ENCODE measurements at places on chromosomes 16 and 17.

DNA sequence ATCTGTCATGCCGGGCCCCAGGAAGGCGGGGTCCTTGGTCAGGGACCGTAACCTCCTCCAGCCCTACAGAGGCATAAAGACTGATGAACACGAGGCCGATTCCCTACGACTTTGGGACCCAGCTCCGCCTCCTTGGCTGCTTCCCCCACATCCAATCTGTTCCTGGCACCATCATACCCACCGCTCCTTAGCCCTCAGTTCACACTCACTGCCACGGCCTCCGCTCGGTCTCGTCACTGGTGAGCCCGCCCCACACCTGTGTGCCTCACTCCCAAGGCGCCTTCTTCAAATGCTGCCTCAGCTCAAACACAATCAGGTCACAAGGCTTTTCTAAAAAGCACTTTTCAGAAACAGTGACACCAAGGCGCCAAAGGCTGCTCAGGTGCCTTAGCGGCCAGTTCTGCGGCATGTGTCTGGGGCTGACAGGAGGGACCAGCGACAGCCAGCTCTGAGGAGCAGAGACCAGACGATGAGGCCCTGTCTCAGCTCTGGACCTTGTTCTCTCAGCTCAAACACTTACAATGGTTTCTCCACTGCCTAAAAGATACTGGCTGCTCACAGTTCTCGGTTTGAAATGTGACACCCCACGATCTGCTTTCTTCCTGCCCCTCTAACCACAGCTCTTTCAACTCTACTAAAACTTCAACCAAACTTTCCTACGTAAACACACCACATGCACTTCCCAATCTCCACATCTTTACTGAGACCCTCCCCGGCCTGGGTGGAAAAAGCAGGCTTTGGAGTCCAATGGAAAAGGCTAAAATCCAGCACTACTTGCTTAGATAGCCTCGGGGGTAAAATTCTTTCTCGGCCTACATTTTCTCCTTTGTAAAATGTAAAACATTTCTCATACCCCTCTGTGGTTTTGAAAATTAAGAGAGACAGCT is 33.2 kb downstream of the CYB5D2 start:
- DNase-seq, result peak; percentile 36

- DNase-seq, result no peak
Measured at GRCh38 chr16:75576384-75576811, 10.2 kb downstream of the GABARAPL2 start.

- DNase-seq, result no peak
Measured at GRCh38 chr17:69478916-69479315, 64.4 kb downstream of the MAP2K6 start.

GRCh38 chr17:51180486-51180885 is 14.3 kb downstream of the NME2 start:
- DNase-seq, result no peak

GRCh38 chr16:1771864-1772361 is 570 bp upstream of the NME3 start:
- no peak for DNase-seq

DNA sequence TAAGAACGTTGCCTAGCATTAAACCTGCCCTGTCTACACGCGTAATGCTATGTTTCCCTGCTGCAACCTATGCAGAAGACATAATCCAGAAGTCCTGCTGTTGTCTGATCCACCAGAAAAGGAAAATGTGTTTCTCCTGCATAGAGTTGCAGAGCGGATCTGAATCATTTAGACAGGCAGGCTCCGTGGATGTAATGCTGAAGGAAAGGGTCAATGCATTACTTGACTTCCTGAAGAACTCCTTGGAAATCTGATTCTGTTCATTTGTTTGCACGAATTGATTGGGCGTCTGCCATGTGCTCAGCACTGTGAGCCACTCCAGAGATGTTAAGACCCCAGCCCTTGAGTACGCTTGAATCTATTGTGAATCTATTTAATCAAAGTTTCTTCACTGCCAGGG is 83.4 kb downstream of the FOXL1 start:
- DNase-seq, result no peak

GRCh38 chr16:566475-567372 is at the start of gene NHLRC4:
NHLRC4 (plus strand) TSS chr16:567005; CDS start chr16:568048, 1,043 bp downstream.
- DNase-seq, result peak; percentile 24

DNA sequence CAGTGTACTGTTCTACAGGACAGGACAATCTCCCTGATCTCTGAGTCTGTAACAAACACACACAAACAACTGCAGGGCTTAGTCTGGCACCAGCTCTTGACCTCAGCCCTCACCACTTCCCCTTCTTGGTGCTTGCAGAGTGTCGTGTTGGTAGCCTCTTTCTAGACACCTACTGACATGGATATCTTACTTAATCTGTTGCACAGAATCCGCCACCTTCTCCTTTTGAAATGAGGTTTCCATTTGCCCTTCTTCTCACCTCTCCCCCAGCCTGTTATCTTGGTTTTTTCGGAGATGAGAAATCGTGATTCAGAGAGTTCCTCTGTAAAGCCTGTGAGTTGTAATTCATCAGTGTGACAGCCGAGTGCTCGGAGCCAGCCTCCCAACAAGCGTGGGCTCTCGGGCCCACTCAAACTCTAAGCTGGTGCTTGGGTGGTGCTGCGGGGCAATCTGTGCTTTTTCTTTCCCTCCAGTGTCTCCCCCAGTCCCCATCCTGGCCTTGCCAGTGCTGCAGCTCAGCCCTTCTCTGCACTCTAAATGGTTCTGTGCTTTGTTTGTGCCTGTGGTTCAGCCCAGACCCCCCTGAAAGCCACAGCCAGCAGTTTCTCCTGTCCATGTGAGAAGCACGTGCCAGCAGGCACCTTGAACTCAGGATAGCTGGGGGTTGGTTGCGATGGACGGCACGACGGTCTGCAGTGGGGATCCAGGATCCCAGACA is 28.1 kb downstream of the KIAA0513 start:
- peak; percentile 50 for DNase-seq

GRCh38 chr17:4229627-4230541 is 33.9 kb downstream of the ANKFY1 start:
- no peak for DNase-seq

DNA sequence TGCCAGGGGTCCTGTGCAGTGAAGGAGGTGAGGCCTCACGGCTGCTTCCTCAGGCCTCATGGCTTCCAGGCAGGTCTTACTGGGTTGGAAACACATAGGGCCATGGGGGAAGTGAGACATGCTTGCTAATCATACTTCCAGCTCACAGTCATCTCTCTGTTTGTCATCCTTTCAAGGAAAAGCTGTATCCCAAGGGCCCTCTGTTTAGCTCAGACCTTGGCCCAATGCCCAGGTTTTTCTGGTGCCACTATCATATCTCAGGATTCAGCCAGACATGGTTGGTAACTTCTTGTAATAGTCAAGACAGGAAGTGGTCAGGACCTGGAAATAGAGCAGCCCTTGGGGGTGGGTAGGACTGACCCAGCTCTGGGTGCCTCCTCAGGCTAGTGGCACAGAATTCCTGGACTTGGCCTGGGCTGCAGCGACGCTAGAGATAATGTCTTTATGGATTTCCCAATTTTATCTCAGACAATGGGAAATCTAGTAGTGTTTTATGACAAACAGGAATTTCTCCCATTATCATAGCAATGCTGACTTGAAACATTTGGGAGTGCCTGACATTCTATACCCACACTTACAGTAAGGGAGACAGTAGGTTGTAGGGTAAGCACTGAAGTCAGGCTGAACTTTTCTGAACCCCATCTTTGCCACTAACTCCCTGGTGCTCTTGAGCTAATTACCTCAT is 13.5 kb upstream of the ITGB3 start:
- DNase-seq, result no peak

DNA sequence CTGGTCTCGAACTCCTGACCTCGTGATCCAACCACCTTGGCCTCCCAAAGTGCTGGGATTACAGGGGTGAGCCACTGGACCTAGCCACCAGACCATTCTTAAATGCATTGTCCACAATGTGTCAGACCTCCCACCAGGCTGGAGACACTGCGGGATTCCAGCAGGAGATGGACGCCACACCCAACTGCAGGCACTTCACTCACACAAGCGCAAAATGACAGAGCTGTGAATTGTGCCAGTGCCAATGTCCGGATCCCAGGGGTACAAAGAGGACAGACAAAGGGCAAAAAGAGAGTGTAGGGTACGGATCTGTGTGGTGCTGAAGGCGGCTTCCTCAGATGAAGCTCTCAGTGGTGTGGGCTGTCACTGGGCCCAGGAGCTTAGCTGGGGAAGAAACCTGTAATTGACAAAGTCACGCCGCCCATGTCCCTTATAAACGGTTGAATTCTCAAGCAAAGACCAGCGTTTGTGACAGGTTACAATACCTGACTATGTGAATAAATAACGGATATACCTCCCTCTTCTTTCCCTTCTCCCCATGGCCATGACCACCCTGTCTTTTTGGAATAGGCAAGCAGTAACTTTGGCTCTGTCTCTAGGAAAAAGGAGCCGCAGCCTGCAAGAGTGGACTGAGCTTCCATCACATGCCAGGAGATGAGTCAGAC is 40.0 kb downstream of the HS3ST3A1 start:
- DNase-seq, result no peak

DNA sequence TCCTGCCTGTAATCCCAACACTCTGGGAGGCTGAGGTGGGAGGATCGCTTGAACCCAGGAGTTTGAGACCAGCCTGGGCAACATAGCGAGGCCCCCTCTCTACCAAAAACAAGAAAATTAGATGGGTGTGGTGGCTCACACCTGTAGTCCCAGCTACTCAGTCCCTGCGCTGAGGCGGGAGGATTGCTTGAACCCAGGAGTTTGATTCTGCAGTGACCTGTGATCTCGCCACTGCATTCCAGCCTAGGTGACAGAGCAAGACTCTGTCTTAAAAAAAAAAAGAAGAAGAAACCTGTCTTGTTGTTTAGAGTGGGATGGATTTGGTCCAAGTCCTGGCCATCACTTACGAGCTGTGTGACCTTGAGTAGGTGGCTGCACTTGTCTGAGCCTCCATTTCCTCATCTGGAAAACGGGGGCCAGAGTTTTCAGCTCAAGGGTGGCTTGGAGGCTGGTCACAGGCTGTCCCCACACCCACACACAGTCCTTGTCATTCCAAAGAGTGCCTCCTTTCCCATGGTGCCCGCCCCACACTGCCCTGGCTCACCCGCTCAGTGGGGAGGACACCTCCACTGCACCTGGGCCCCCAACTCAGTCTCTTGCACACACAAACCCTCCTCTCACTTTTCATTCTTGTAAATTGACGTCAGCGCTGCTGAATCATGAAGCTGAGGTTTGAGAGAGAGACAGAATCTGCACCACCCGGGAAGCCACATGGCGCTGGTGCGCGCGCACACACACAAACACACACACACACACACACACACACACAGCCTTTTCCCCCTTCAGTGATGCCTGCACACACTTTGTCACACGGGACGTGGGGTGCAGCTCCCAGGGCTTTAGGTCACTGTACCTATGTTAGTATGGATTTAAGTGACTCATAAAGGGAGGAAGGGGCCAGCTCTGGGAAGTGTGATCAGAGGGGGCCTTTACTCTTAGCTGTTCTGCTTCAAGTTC is 4.2 kb downstream of the SOCS1 start:
- DNase-seq, result peak; percentile 82

DNA sequence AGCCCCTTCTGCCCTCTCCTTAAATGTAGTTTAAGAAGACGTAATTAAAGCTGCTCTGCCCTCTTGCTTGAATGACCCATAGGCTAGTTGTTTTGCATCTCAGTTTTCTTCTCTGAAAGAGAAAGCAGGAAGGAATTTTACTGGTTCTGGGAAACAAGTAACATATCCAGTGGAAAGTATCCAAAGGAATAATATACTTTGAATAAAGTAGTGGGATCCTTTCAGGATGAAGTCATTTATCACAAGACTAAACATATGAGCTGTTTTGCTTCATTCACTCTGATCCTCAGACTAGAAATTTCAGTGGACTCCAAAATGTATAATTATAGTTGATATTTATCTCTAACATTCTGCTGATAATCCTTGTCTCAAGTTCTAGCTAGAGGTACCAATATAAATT is 1297.6 kb upstream of the GOT2 start:
- no peak for DNase-seq

DNA sequence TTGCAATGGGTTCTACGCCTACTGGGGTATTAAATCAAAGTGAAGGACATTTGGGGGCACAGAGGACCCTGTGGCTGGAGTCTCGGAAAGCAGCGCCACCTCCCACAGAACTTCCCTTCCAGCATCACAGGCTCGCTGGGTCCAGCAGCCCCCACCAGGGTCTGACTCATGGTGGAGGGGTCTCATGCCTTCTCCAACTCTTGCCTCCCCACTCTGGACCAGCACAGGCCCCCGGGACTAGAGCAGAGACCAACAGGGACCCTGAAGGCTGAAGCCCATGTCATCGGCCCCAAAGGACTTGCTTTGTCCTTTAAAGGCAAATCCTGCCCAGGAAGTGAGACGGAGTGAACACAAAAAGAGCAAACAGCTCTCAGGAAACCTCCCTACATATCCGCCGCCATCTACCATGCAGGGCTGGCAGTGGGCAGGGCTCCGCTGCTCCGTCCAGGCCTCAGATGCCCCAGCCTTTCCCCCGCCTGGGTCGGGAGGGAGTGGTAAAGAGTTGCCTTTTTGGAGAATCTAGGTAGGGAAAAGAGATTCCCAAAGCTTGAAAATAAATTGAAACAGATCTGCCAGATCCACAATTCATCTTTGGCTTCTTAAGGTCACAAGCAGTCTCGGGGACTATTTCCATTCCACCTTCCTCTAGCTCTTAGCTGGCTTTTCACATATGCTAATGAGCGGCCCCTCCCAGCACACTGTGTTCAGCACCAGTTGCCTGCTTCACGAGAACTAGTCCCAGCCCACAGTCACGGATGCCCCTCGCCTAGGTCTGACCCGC is 2.1 kb upstream of the GPRC5C start:
- no peak for DNase-seq

DNA sequence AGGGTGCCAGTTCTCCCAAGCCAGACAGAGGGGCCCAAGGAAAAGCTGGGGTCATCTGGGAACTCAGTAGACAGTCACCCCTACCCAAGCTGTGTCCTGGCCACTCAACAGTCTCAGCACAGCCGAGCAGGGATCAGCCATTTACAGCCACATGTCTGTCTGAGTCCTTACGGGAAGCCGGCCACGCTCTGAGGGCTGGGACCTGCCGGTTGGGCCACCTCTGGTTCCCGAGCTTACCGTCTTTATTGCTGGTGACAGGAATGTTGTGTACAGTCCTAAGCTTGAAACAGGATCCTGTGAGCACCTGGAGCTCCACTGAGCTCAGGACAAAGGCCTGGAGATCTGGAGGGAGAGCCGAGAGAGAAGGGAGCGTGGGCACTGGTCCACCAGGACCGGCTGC is 59.8 kb downstream of the TIMM22 start:
- no peak for DNase-seq

DNA sequence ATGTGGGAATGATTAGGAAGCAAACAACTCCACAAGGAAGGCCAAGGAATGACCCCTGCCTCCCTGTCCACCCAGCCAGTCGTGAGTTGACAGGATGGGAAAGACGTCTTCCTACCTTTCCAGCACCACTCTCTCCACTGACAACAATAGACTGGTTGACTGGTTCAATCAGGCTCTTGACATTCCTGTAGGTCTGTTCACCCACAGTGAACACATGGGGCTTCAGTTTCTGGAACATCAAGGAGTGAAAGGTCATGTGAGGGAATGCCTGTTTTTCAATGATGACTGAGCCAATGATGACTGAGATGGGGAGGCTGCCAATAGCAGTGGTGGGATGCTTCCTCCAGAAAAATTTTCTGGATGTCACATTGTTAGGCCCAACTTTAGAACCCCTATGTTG is 9.6 kb downstream of the MYO19 start:
- DNase-seq, result no peak
